ENCODE measurements at places on chromosomes 16 and 17.
A peak's percentile ranks its signal among the peaks of the same experiment; 100 is the strongest.

DNA sequence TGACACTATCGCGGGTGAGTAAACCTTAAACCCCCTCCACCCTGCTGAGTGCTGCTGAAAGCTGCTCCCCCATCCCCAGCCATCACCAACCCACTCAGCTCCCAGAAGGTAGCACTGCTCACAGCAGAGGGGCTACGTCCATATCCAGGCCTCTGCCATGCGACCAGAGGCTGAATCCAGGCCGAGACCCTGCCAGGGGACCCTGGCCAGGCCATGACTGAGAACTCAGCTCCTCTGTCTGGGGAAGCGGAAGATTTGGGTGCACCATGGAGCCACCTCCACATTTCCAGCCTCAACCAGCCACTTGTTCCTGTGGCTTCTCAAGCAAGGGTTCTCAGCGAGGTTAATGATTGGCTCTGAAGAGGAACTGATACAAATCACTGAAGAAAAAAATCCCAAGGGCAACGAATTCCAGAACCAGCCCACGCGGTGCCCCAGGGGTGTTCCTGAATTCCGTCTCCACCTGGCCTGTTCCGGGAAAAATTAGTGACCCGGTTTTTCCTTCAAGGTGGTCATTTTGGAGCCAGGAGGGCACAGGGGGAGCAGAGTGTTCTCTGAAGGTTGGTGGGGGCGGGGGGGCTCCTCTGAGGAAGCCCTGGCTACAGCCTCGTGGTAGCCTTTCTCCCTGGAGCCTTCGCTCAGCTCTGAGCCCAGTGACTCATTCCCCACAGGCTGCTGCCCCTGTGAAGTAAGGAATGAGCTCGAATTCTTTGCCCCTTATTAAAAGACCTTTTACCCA lies 9.3 kb upstream of the SLC16A5 start:
- DNase-seq, result no peak

- DNase-seq, result peak; percentile 79
These were observed 8.8 kb upstream of the CEP112 start for GRCh38 chr17:66200685-66201092.

DNA sequence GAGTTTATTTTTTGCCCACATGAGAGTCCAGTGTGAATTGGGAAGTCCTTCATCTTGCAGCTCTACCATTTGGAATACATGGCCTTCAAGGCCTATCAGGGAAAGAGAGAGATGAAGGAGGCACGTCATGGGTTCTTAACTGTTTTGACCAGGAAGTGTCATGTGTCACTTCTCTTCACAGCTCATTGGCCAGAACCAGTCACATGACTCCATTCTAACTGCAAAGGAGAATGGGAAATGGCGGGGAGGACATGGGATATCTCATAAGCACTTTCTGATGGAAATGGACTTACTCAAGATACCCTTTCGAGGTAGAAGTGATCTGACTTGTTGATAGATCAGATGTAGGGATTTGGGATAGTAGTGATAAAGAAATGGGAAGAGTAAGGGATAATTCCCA lies 57.9 kb upstream of the CES5A start:
- DNase-seq, result peak; percentile 68

DNA sequence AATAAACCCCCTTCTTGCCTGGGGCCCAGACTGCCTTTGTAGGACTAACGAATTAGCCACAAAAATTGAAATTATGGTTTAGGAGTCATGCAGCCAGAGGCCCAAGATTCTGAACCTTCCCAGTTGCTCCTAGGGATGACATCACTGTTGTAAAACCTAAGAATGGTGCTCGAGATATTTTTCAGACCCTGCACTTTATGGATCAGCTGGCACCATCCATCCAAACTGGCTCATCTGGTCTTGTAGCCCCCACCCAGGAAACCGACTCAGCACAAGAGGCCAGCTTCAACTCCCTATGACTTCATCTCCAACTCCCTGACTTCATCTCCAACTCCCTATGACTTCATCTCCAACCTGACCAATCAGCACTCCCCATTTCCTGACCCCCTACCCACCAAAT lies 10.9 kb upstream of the EVPL start:
- DNase-seq, result no peak

- no peak for DNase-seq
These were observed 4.8 kb downstream of the MT1A start for GRCh38 chr16:56643080-56643778.

- no peak for DNase-seq
These were observed 27.0 kb downstream of the IRX6 start for GRCh38 chr16:55350984-55351383.

GRCh38 chr17:50934161-50934560 lies 68.0 kb upstream of the TOB1 start:
- no peak for DNase-seq

DNA sequence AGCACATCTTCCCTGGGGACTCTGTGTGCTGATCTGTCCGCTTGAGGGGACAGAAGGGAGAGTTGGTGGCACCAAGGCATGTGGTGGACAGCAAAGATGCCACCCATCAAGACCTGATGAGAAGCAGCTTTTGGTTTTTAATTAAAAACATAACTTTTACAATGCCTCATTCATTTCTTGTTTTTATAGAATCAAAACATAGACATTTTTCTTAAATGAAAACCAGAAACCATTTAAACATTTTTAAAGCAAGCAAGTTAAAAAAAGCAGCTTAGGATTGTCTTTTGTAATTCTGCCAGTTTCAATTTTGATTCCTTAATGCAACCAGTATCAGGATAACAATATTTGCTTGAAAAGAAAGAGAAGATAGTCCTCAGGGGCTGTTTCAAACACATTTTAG lies 123.7 kb upstream of the AXIN2 start:
- DNase-seq, result no peak

GRCh38 chr17:20189302-20189701 lies 180.1 kb downstream of the SPECC1 start:
- DNase-seq, result no peak

- DNase-seq, result no peak
These were observed 467.2 kb downstream of the CDH8 start for GRCh38 chr16:61569028-61569427.

- DNase-seq, result peak; percentile 61
These were observed 737 bp downstream of the DHRS13 start for GRCh38 chr17:28901866-28902818.

DNA sequence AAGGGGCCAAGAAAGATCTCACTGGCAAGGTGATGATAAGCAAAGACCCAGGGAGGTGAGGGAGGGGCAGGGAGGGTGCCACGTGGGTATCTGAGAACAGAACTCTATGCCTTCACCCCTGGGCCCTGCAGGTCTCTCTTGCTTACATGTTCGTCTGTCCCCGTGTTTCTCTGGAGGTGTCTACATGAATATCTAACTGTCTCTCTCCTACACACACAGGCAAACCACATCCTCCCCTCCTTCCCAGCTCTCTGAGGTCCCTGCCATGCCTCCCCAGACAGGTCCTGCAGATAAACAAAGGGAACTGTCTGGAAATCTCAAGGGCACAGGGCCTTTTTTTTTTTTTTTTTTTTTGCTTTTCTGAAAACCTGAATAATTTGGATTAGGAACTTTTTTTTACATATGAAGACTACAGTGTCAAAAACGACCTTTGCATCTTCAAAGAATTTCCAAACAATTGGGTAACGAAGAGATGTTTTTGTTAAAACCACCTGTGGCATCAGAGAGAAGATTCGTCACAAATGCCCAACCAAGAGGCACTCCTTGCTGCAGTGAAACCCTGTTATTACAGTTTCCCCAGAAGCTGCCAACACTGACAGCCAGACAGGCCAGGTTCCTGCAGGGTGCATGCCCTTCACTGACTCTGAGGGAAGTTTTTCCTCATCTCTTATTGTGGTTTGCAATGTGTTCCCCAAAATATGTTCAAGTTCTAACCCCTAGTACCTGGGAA lies 17.8 kb downstream of the PLLP start:
- no peak for DNase-seq

DNA sequence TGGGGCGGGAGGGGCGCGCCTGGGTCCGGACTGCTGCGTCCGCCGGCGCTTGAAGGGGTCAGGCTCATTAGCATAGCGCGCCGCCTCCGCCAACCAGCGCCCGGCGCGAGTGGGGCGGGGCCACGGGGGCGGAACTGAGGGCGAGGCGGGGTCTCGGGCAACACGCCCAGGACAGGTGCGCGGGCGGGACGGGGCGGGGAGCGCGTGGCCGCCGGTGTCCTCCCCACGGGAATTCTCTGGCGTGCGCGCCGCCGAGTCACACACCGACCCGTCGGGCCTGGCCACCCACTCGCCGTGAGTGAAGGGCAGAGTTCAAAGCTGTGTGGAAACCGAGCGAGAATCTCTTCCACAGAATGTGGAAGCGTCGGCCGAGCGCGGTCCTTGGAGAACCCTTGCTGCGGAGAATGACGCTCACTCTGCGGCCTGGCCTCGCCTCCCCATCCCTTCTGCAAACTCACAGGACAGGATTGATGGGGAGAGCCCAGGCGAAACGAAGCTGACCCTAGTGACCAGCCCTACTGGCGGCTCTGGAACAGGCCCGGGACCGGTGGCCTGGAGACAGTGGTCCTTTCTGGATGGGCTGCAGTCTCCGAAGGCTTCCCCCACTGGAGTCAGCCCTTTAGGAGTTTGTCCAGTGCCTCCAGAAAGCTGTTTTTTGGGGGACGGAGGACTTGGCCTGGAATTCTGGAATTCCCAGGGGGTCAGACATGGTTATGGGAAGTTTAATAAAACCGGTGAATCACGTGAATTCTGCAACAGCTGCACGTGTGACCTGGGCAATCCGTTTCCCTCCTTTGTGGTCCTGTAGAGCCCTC lies at the start of gene SNAI3:
SNAI3 (minus strand) TSS at position 69 of the 815 bp plus-strand sequence. CDS start 101 bp downstream, outside the sequence.
- peak; percentile 88 for DNase-seq

DNA sequence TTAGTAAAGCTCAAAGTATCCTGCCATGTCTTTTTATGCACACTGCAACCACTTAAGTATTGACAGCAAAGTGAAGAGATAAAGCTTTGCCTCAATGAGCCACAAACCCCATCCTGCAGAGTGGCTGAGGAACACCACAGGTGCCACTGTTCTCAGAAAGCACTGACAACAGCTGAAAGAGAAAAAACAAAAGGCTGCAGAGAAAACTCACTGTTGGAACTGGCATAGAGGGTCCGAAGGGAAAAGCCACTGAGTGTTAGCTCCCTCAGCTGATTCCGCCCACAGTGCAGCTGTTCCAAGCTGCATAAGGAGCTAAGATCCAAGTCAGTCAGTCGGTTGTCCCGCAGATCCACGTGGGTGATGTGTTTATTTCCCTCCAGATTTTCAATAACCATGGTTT lies 48.3 kb downstream of the PHLPP2 start:
- DNase-seq, result no peak

DNA sequence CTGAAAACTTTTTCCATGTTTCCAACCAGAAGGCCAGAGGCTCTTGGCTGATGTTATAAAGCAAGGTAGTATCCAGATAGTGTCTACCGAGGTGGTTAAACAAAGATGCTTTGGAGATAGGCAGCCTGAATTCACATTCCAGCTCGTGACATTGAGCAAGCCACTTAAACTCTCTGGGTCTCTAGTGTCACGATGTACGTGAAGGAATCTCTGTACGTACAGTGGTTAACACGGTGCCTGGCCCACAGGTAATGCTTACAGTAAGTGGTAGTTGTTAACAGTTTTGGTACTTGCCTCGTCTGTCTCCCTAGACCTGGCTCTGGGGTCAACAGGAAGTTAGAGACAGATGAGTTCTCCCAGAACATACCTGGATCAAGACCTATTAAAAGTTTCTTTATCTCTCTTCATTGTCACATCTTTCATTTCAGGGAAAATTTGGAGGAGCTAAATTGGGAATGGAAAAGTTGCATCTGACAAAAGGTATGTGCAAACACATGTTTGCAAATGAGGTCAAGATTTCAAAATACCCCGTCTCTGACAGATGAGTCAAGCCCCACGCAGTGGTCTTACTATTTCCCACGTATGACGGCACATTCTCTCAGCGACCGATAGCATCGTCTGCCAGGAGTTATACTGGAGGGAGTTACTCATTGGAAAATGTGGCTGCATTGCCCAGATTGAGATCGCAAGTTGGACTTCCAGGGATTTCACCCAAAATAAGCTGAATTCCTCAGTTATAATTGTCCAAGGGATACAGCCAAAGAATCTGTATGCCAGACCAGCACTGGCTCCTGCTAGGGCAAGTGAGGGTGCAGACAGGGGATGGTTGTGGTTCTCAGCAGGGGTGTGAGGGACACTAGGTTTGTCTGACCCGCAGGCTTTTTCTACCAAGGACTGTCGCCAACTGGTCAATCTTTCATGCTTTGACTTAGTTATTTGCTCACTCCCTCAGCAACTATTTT lies 18.9 kb upstream of the MYH10 start:
- DNase-seq, result no peak

- no peak for DNase-seq
These were observed 260.6 kb downstream of the ABCC12 start for GRCh38 chr16:47895146-47895545.

- no peak for DNase-seq
These were observed 17.0 kb downstream of the BTBD17 start for GRCh38 chr17:74344658-74345057.

DNA sequence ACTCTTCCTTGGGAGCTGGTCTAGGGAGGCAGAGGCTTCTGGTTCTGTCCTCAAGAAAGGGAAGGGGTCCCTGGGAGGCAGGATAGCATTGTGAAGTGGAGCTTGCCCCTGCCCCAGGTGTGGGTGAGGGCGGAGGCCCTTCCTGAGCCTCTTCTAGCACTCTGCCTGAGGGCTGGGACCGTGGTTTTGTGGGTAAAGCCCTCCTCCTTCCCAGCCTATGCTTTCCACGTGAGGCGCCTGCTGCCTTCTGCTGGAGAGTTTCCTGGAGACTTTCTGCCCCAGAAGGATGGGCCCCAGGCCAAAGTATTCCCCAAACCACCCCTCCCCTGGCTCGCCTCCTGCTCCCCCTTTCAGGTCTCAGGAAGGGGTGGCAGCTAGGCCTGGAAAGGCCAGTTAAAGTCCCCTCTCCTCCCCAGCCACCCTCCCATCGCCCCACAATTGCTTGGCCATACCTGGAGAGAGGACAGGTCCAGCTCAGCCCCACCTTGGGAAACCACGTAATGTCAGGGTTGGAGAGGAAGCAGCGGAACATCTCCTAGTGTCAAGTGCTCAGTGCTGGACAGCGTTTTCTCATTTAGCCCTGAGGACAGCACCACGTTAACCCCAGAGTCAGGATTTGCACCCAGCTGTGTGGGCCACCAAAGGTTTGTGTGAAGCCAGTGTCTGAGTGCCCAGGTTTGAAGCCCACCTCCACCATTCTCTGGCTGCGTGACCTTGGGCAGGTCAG lies 5.6 kb downstream of the SBK1 start:
- no peak for DNase-seq

- no peak for DNase-seq
These were observed 301.7 kb upstream of the PMFBP1 start for GRCh38 chr16:72473631-72474030.

DNA sequence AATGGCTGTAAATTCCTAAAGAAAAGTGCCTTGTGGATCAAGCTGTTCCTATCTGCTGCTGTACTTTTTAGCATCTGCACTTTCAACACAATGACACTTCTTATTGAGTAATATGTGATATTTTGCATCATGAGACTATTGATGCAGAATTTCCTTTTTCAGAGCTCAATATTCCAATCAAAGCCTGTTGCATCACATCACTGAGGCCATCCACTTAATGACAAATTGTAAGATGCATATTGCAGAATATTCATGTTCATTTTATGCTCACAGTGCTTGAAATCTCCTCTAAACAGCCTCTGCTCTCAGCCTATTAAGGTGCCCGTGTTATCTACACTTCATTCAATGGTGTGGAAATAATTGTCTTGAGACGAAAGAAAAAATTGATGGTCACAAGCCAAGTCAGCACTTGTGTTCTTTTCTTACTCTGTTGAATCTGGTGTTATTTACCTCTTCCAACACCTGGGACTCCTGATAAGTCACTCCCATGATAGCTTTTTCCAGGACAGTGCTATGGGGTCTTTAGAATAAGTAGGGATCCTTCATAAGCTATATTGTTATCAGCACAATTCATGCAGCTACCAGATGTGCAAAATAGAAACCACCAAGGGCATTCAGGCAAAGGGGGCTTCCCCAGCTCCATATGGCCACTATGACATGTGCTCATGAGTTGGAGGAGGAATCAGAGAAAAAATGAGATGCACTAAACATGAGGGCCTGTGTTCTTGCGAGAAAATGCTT lies 9.3 kb upstream of the SKAP1 start:
- peak; percentile 60 for DNase-seq
